ENCODE measurements at places on chromosomes 16 and 17. TPM values are rescaled to one million over a fixed set of nuclear protein-coding genes. Genes with fewer than 3 reads are reported as not detected.

- no peak overlapping the region for H3K4me3 ChIP-seq
- H3K27me3 ChIP-seq, result no peaks in the 10 kb centered on the region
- DNase-seq, result no peak
- H3K27ac ChIP-seq, result no peak overlapping the region
Measured at GRCh38 chr17:77312786-77313599, 172.2 kb downstream of the SEC14L1 start.

DNA sequence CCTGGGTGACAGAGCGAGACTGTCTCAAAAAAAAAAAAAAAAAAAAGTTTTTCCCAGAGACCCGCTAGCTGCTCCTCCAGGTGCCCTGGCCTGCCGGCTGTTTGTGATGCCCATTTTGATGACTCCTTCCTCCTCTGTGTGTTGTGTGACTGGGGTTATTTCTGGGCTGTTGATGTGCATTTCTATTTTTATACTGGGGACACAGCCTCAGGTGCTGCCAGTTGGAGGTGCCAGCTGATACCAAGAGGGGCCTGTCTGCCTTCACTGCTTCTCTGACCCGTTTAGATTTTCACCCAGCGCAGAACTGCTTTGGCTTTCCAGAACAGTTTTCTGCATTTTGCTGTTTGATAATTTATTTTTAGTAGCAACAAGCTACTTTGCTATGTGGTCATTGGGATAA lies 6.7 kb downstream of the PLA2G15 start:
- no peak overlapping the region for H3K4me3 ChIP-seq
- DNase-seq, result no peak
- no peaks in the 10 kb centered on the region for H3K36me3 ChIP-seq

The OTOP2 gene
- total RNA-seq, result not detected

GRCh38 chr17:44444735-44445105 lies 55.3 kb upstream of the ITGA2B start:
- DNase-seq, result no peak
- no peak overlapping the region for H3K27ac ChIP-seq
- no peak overlapping the region for H3K4me3 ChIP-seq

GRCh38 chr16:47826070-47826469 lies 329.7 kb downstream of the ABCC12 start:
- H3K4me1 ChIP-seq, result no peaks in the 10 kb centered on the region
- H3K27ac ChIP-seq, result no peak overlapping the region
- no peaks in the 10 kb centered on the region for H3K27me3 ChIP-seq
- H3K36me3 ChIP-seq, result no peaks in the 10 kb centered on the region
- no peak overlapping the region for H3K4me3 ChIP-seq

All from endodermal cell (in vitro differentiated cells).